ENCODE measurements at places on chromosomes 7 and 10.

DNA sequence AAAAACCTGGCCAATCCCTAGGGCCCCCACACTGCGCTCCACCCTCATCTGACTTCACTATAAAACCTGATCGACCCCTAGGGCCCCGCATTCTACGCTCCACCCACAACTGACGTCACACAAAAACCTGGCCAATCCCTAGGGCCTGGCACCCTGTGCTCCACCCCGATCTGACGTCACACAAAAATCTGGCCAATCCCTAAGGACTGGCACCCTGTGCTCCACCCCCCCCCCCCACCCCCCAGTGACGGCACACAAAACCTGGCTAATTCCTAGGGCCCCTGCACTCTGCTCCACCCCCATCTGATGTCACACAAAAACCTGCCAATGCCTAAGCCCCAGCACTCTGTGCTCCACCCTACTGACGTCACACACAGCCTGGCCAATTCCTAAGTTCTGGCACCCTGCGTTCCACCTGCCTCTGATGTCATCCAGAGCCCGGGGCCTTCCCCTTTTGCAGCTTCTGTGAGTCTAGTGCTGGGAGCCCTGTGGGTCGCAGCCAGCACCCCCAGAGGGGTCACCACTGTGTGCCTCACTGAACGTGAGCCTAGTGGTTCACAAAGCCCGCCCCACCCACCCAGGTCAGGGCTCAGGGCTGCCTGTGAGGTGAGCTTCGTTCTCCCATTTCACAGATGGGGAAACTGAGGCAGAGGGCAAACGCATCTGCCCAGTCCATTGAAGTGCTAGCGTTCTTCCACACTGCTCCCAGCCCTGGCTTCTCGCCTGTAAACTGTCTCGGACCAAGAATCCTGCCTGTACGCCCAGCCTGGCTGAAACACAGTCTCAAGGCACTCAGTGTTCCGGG is 40.6 kb downstream of the MICALL2 start:
- DNase-seq, result no peak

DNA sequence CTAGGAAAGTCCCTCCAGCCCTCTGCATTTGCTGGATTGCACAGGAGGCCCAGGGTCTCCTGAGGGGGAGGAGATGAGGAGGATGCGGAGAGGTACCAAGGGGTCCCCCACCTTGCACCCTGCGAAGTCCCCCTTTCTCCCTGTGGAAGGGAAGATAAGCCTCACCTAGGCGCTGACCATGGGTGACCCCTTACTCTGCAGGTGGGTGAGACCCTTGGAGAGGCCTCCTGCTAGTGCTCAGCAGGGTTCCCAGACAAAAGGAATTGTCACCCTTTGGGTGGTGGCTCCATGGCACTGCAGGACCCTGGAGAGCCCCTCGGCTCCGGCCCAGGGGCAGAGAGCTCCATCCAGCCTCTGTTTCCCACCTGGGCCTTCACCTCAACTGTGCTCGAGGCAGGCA is 107.0 kb upstream of the RET start:
- no peak for DNase-seq

DNA sequence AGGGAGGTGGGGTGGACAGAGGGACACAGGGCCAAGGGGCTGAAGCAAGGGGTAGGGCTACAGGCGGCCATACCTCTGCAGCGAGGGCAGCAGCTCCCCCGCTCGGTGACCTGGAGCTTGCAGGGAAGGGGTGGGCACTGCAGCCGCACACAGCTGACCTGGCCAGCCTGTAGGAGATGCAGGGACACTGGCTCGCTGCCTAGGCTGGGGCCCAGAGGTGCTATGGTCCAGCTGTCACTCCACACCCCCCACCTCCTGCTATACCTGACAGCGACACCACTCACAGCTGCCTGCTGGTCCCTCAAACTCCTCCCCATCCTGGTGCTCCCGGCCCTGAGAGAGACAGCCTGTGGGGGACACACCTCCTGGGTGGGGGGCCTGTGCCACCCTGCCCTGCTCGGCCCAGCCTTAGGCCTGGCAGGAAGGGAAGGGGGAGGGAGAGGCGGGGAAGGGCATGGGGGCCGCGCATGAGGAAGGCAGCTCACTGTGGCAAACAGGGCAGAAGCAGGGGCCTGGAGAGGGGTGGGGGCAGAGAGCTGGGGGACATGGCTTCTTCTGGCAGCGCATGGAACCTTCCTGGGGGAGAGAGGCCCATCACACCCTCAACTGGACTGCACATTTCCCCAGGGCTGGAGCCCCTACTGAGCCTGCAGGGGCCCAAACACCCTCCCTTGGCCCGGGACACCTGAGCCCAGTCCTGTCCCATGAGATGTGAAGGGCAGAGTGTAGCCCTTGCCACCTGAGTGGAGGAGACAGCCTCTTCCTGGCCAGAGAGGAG is 23.9 kb downstream of the ATP6V1F start:
- DNase-seq, result no peak

- no peak for DNase-seq
Measured at GRCh38 chr10:127919418-127920271, 12.7 kb downstream of the PTPRE start.

GRCh38 chr7:46450886-46451285 is 529.8 kb upstream of the IGFBP3 start:
- DNase-seq, result no peak

DNA sequence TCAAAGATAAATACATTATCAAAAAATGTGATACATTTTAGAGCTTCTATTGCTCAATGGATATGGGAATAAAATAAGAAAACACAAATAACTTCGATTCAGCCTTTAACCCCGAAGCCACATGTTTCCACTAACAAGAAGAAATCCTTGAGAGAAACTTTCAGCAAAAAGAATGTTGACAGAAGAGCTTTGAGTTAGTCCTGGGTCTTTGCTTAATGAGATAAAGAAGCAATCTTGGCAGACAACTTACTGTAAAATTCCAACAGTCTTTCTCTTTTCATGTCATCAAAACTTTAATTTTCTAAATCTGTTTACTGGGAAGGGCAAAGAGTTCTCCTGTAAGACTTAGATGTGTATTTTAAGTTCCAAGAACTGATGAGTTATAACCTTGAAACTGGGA is 810.2 kb downstream of the CNTNAP2 start:
- DNase-seq, result no peak

DNA sequence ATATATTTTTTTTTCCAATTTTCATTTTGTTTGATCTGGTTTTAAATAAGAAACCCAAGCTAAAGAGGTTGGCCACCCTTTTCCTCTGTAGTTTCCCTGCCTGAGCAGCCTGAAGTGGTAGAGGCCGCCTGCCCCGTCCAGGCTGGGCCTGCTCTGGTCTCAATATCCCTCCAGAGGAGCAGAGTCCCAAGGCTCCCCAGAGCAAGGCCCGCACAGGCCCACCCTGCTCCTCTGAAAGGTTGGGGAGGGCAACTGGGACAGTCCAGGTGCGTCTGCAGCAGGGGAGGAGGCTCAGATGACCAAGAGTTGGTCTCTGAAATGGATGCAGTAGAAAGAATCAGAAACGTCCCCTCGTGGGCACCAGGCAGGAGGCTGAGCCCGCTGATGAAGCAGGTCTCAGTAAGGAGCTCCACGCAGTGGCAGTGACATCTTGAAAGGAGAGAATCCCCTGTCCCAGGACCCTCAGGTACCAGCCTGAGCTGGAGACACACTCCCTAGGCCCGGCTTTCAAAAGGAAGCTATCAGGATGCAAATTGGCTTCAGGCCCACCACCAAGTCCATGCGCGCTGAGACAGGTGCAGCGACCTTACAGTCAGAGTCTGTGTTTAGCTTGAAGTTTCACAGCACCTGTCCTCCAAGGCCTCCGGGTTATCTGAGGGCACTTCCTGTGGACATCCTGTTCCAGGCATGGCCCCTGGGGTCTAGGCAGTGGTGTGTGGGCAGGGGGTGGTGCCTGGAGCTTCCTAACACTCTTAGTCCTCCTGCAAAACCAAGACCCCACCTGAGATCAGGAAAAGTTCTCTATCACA is 37.7 kb downstream of the EN2 start:
- DNase-seq, result no peak

GRCh38 chr7:84811362-84811761 is 375.5 kb downstream of the SEMA3D start:
- DNase-seq, result no peak

- DNase-seq, result no peak
Measured at GRCh38 chr7:18268571-18268970, 227.0 kb upstream of the HDAC9 start.

GRCh38 chr7:28413011-28413410 is 693 bp downstream of the CREB5 start:
- no peak for DNase-seq

DNA sequence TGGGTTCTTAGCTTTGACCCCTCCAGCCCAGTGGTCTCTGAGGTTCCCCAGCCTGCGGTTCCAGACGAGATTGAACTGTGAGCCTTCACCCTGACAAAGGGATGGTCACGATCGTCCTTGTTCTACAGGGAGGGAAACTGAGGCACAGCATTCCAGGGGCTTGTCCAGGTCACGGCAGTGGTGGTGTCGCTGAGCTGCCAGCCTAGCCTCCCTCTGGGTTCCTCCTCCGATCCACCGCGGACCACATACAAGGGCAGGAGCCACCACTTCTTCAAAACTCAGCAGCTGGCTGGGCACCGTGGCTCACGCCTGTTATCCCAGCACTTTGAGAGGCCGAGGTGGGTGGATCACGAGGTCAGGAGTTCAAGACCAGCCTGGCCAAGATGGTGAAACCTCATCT is 35.8 kb downstream of the ELFN1 start:
- no peak for DNase-seq

- no peak for DNase-seq
Measured at GRCh38 chr7:123741940-123742339, 6.9 kb downstream of the WASL start.

DNA sequence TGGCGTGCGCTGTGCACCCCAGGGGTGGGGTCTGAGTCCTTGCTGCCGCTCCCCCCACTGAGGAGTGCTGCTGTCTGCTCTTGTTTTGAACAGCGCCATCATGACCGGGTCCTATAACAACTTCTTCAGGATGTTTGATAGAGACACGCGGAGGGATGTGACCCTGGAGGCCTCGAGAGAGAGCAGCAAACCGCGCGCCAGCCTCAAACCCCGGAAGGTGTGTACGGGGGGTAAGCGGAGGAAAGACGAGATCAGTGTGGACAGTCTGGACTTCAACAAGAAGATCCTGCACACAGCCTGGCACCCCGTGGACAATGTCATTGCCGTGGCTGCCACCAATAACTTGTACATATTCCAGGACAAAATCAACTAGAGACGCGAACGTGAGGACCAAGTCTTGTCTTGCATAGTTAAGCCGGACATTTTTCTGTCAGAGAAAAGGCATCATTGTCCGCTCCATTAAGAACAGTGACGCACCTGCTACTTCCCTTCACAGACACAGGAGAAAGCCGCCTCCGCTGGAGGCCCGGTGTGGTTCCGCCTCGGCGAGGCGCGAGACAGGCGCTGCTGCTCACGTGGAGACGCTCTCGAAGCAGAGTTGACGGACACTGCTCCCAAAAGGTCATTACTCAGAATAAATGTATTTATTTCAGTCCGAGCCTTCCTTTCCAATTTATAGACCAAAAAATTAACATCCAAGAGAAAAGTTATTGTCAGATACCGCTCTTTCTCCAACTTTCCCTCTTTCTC is 26.0 kb downstream of the BNIP3 start:
- DNase-seq, result no peak

DNA sequence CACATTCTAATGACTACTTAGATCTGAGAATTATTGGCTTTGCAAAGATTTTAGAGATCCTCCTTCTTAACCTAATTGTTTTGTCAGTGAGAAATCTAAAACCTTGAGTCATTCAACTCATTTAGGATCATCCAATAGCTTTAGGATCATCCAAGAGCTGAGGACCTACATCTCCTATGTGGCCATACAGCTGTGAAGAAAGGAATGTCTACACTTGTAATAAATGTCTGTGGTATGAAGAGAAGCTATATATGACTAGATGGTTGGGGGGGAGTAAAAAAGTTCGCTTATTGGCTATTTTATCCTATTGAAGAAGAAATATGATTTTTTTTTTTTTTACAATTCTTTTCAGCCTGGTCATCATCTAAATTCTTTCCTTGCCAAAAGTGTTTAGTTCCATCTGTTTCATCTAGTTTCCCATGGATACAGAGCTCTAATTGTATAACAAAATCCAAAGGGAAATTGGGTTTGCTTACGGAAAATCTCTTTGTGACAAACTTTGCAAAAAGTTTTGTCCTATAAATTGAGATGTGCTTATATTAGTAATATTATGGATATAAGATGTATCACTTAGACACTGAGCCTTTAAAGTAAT is 196.7 kb downstream of the PRKG1 start:
- DNase-seq, result no peak

GRCh38 chr10:1486841-1487687 is 250.3 kb downstream of the ADARB2 start:
- DNase-seq, result no peak
